ENCODE measurements at places on chromosomes 5 and 9.

GRCh38 chr5:165209101-165209727, 1703.8 kb downstream of the MAT2B start:
- DNase-seq: no peak

- DNase-seq: no peak
Measured at GRCh38 chr9:132595319-132595718, 12.9 kb downstream of the BARHL1 start.

- DNase-seq: no peak
Measured at GRCh38 chr5:106476630-106477029, 1194.1 kb downstream of the EFNA5 start.

DNA sequence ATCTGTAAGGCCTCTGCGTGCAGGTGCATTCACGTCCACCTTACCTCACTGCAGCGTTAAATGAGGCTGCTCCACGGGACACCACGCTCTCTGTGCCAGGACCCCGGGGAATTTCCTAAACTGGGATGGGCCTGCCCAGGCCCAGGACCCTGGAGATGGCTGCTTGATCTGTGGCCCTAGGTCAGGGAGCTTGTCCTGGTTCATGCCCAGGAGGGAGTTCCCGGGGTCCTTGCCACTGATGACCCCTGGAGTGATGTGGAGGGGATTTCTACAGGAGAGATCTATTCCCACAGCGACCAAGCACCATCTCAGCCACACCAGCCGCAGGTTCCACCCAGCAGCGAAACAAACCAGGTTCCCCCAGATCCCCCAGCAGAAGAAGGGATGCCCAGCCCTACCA, 3.5 kb downstream of the OR2V1 start:
- no peak for DNase-seq

- no peak for DNase-seq
Measured at GRCh38 chr5:61831736-61832135, 474.3 kb upstream of the KIF2A start.

- DNase-seq: no peak
Measured at GRCh38 chr5:1085391-1085790, 26.5 kb downstream of the SLC12A7 start.

Data from NCI-H2171 (cell line).